Immature natural killer cell (primary cell): ENCODE measurements at places on chromosomes 7 and 10.

DNA sequence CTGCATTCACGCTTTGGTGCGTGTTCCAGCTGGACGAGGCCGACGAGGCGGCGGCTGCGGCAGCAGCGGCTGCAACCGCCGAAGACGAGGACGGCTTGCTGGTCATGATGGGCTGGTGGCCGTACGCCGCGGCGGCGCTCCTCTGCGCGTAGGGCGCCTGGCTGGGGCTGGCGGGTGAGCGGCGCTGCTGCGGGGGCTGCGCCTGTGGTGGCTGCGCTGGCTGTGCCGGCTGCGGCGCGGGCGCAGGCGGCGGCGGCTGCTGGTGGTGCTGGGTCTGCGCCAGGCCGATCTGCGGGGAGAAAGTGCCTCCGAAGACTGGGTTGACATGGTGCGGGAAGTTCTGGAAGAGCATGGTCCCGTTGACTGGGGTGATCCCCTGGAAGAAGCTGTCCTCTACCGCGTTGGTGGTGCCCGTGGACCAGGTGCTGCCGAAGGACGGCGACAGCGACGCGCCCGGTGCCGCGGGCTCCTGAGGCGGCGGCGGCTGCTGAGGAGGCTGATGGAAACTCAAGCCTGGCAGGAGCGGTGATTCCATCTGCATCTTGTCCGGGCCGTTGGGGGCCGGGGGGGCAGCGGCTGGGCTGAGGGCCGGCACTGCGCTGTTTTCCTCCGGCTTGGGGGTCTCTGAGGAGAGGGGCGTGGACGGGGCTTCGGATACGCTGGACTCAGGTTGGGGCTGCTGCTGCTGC lies 51.1 kb downstream of the CPEB3 start:
- peak overlapping the region; percentile 87 for H3K27ac ChIP-seq
- peaks cover 8% of the 10 kb centered on the region for H3K27me3 ChIP-seq
- H3K4me1 ChIP-seq = peaks cover 59% of the 10 kb centered on the region
- H3K4me3 ChIP-seq = peak overlapping the region; percentile 98
- H3K36me3 ChIP-seq = no peaks in the 10 kb centered on the region
- DNase-seq = peak; percentile 34

- H3K36me3 ChIP-seq = no peaks in the 10 kb centered on the region
- H3K27ac ChIP-seq = peak overlapping the region; percentile 89
- peak overlapping the region; percentile 95 for H3K4me3 ChIP-seq
- peak; percentile 72 for DNase-seq
- peaks cover 8% of the 10 kb centered on the region for H3K27me3 ChIP-seq
Observed at GRCh38 chr7:151087245-151088018, 1.2 kb downstream of the AGAP3 start.

DNA sequence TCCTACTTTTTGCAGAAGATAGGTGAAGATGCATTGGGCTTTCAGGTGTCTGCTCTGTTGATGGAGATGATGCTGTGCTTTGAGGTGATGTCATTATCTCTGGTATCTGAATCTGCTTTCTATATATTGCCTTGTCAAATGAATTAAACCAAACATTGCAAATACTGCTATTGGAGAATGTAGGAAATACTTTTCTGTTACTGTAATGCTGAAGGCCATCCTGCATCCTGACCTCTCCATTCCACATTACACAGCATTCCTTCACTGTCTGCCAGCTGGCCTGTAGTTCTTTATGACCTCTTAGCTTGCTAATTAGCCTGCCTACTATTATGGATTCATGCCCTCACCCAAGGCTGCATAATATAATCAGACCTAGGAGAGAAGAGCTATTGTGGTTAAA lies 73.2 kb downstream of the VCL start:
- H3K36me3 ChIP-seq = peaks cover 18% of the 10 kb centered on the region
- H3K27me3 ChIP-seq = no peaks in the 10 kb centered on the region
- no peak for DNase-seq
- peaks cover 32% of the 10 kb centered on the region for H3K4me1 ChIP-seq

DNA sequence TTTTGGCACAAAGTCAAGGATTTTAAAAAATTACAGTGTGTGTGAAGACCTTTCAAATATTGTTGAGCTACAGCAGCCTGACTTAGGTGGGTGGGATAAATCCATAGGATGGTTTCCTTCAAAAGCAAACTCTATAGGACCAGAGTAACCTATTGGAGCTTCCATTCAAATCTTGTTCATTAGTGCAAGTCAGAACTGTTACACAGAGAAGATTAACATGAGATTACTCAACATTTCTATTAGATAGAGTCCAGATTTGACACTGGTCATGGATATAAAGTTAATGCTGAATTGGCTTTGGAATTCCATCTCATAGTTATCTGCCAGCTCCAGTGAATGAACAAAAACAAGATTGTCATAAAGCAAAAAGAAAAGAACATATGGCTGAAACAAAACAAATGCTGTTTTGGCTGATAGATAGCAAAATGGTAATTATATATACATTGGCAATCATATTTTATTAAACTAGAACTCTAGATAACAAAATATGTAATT lies 129.6 kb upstream of the SEMA3A start:
- H3K27me3 ChIP-seq = no peaks in the 10 kb centered on the region
- H3K4me1 ChIP-seq = no peaks in the 10 kb centered on the region
- no peak overlapping the region for H3K27ac ChIP-seq
- no peaks in the 10 kb centered on the region for H3K36me3 ChIP-seq
- DNase-seq = no peak

DNA sequence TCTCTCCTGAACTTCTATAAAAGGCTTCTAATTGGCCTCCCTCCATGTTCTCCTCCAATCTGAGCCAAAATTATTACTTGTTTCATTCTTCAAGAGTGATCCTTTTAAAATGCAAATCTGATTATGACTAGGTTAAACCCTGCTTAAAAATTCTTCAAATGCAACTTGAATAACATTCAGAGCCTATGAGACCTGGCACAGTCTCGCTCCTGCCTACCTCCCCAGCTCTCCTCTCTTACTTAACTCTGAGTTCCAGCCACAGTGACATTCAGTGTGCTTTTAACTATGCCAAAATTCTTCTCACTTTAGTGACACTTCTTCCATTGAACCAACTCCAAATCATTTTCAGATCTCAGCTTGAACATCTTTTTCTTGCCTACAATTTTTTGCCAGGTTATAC lies 68.8 kb downstream of the TMEM168 start:
- H3K27me3 ChIP-seq = peaks cover 2% of the 10 kb centered on the region
- H3K4me1 ChIP-seq = no peaks in the 10 kb centered on the region
- H3K36me3 ChIP-seq = no peaks in the 10 kb centered on the region
